Activated T-helper 1 cell treated with anti-CD3 and anti-CD28 coated beads, Interleukin-2, amount 50 U/mL, for 16 hours (primary cell): ENCODE measurements at places on chromosomes 1 and 21.

DNA sequence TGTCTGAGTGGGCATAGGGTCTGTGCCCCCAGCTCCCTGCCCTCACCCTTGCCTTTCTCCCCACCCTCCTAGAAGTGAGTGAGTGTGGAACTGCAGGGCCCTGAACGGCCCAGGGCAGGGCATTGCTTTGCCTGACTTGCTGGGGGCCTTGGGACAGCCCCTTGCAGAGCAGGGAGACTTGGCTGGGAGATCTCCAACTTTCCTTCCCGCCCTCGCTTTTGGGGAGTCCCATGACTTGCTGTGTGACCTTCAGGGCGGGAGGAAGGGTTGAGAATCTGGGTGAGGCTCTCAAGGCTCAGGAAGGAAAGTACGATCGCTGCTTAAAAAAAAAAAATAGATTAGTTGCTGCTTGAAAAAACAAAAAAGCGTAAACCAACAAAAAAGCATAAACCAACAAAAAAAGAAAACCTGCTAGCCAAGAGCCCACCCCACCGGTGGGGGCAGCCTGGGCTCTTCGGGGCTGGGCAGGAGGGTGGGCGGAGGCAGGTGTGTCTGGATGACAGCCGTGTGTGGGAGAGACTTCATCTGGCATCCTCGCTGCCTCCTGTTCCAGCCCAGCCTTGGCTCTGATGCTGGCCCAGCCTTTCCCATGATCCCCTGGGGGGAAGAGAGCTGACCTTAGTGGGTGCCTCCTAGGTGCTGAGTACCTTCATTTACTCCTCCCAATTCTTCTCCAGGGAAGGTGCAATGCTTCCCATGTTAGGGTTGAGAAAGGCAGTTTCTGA is 6.5 kb downstream of the NBL1 start:
- DNase-seq: no peak

GRCh38 chr1:36446271-36446670 is 4.0 kb downstream of the OSCP1 start:
- no peak for DNase-seq

- DNase-seq: peak; percentile 1
These were observed 111.9 kb upstream of the L1TD1 start for GRCh38 chr1:62082456-62083363.

- no peak for DNase-seq
These were observed 13.1 kb upstream of the STRIP1 start for GRCh38 chr1:110021285-110021684.

- no peak for DNase-seq
These were observed 838 bp upstream of the GRIK3 start for GRCh38 chr1:37035014-37035691.

DNA sequence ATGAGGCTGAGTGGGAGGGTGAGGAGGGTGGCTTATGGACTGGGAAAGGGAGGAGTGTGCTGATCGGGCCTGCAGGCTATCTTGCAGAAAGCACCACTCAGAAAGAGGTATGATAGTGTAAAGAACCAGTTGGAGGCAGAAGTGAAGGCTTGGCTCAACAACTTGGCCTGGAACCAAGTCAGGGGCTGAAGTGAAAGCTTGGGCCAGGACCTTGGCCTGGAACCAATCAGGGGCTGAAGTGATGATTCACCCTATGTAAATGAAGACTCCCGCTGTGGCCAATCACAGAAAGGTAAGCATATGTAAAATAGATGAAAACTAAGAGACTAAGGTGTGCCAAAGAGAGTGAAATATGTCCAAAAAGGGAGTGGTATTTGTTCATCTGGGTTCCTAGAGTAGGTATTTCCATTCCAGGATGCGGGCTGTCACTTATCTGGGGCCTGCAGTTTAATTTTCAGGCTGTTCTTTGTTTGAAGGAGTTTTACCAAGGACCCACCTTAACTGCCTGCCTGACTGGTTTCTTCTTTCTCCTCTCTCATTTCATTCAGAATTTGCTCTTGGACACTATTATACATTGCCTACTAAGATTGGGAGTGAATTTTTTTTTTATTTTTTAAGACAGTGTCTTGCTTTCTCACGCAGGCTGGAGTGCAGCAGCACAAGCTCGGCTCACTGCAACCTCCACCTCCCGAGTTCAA is 5.1 kb upstream of the RFX5 start:
- DNase-seq: no peak

DNA sequence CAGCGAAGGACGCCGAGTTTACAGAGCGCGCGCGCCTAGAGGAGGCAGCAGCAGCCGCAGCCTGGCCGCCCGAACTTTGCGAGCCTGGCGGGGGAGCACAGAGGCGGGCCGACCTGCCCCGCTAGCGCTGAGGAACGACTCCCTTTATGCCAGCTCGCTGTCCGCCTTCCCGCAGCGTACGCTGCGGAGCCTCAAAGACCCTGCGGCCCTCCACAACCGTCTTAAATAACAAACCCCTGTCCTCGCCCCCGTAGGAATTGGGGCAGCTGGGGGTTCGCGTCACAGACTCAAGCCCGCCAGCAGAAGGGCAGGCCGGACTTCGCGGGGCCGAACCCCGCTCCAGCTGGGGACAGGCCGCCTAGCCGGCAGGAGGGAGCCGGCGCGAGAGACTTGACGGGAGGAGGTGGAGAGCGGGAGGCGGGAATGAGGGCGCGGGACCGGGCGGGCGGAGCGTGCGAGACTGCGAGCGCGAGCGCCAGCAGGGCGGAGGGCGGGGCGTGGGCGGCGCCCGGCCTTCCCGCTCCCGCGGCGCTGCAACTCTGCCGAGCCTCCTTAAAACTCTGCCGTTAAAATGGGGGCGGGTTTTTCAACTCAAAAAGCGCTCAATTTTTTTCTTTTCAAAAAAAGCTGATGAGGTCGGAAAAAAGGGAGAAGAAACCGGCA is 1.8 kb upstream of the CDKN2C start:
- peak; percentile 74 for DNase-seq

GRCh38 chr1:241816008-241816407 is 32.0 kb upstream of the EXO1 start:
- DNase-seq: no peak

DNA sequence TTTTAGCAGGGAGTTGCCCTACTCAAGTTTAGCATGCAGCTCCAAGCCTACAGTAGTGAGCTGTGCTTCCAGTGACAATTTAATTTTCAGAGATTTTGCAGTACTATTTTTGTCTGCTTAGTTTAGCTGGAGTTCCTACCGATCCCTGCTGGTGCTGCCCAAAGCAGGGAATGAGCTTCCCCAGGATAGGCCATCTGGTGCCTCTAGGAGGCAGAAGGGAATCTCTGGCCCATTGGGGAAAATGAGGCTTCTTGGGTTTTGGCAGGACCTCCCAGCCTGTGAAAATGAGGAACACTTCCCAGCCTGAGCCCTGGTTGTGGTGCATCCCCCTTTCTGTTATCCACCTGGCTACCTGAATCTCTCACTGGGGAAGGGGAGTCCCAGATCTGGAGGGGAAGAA is 149.2 kb downstream of the RASAL2 start:
- DNase-seq: no peak

GRCh38 chr1:41535276-41535675 is 50.8 kb upstream of the EDN2 start:
- no peak for DNase-seq

- DNase-seq: no peak
These were observed 174.6 kb downstream of the SPATA17 start for GRCh38 chr1:217805792-217806191.

DNA sequence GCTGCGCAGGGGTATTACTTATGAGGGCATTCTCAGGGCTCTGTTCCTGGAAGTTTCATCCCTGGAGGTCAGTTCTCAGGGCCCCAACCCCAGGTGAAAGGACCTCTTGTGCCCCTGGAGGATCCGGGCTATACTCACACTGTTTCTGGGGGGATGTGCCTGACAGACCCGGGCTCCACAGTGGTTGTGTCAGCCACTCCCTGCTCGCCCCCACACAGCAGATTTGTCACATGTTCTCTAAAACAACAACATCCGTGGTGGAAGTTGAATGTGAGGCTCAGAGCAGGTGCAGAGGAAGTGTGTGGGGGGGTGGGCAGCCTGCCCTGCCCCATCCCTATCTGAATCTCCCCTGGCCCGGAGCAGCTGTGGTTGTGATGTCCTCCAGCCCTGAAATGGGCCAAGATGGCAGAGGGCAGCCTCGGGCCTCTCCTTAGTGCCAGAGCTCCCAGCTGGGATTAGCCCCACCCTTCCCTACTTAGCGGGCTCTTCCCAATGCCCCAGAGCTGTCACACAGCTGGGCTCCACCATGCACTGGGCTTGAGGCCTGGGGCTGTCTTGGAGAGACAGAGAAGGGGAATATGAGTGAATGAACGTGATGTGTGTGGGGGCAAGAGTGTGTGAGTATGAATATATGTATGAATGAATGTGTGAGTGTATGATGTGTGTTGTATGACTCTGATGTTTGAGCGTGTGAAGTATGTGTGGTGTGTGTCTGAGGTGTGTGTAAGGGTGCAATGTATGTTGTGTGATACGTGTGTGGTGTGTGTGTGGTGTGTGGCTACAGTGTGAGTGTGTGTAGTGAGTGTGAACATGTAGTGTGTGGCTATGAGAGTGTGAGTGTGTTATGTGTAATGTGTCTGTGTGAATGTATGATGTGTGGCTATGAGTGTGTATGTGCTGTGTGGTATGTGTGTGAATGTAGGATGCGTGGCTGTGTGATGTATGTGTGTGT is 1.5 kb upstream of the FCMR start:
- DNase-seq: peak; percentile 59

DNA sequence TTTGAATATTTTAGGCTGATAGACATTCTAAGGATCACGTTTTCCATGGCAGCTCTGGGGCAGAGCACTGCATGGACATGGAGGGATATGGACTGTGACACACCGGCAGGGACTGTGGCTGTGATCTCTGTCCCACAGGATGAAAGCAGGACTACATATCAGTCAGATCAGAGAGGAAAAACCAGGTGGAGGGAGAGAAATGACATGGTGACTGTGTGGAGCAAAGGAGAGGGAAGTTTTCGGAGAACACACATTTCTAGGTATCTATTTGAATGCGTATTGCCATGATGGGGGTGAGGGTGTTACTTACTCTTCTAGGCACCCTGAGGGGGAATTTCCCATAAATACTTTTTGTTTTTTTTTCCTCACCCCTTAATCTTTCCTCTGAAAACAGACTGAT is 3.2 kb upstream of the CD1C start:
- DNase-seq: no peak

GRCh38 chr21:45335761-45336534 is 48.3 kb upstream of the POFUT2 start:
- no peak for DNase-seq

DNA sequence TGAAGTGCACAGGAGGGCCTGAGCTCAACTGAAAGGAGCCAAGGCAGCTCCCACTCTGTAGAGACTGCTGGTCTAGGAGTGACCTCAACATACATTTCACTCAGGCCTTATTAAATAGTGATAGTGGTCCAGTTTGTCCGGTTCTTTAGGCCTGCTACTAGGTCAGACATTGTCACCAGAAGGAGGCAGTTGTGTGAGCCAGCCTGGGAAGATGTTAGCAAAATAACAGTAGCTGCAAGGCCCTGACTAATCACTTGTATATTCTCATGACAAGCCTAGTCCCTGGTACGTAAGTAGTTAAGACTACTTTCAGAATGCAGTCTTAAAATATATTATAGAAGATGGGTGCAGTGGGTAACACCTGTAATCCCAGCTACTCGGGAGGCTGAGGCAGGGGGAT is 264.0 kb upstream of the CAMK1G start:
- no peak for DNase-seq

GRCh38 chr1:232925421-232926220 is 24.8 kb upstream of the NTPCR start:
- no peak for DNase-seq

DNA sequence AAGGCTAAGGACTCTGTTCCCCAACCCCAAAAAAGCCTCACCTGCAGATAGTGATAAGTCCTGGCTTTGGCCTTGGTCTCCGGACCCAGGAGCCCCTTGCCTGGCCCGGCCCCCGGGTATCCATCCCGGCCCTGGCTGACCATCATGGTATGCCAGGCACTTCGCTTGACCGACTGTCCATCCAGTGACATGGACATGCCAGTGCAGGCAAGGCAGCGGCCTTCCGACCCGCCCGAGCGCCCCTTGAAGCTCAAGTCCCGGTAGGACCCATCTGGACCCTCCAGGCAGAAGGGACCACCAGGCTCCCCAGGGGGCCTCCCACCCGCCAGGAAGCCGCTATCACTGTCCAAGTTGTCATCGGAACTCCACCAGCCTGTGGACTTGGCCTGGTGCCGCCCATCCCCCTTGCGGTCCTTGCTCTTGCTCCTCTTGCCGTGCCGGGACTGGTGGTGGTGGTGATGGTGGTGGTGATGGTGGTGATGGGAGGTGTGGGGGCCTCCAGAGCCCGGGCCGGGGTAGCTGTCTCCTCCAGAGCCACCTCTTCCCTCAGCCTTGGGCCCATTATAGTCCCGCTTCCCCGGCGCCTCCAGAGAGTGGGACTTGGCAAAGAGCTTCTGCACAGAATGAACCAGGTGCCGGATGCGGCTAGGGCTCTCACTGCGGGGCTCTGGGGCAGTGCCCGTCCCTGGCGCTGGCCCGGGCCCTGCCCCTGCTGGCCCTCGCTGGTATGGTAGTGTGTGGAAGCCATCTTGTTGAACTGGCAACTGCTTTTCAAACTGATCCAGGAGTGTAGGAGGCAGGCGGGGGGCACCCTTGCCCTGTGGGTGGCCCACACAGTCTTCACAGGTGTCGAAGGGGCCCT is 25.0 kb downstream of the DLGAP3 start:
- DNase-seq: no peak

- no peak for DNase-seq
These were observed 6.1 kb upstream of the AKR1A1 start for GRCh38 chr1:45544530-45544929.

DNA sequence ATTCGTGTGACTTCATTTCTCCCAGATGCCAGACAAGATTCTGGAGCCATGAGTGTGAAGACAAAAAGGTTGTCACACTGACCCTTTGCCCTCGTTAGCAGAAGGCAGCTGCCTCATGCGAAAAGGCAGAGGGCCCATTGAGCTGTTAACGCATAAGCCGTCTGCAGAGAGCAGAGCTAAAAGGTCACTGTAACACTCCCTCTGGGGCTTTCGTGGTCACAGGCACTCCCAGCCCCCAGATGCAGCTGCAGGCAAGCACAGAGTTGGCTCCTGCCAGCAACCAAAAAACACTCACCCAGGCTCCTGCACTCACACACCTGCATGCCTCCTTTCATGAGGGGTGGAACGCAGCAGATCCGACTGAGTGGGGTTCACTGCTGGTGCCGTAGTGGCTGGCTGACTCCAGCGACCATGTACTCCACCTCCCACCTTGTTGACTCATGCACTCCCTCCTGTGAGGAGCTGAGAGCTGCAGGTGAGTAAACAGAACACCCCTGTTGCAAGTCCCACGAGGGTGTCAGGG is 287.5 kb downstream of the SMYD3 start:
- DNase-seq: no peak

- no peak for DNase-seq
These were observed 85.3 kb downstream of the GLIS1 start for GRCh38 chr1:53653631-53654030.
